GM12878 (cell line): ENCODE measurements at places on chromosomes 7 and 10. TPM values are rescaled to one million over a fixed set of nuclear protein-coding genes. Genes with fewer than 3 reads are reported as not detected.

Gene CFAP70
- polyA plus RNA-seq: 0.37 and 0.38 TPM in 2 replicates

Gene STAMBPL1
- polyA plus RNA-seq: 21.0 and 21.9 TPM in 2 replicates

Gene GSDME
- polyA plus RNA-seq: 245 and 254 TPM in 2 replicates

Gene AKR1C3
- not detected in 2 replicates for polyA plus RNA-seq

Gene JCAD
- polyA plus RNA-seq: not detected in 2 replicates

Gene ARHGEF35
- polyA plus RNA-seq: 5.7 and 6.6 TPM in 2 replicates

Gene HERPUD2
- 12.7 and 13.7 TPM in 2 replicates for polyA plus RNA-seq

Gene TRPV5
- polyA plus RNA-seq: not detected in 2 replicates

Gene MAGI2
- polyA plus RNA-seq: not detected in 2 replicates

Gene AMZ1
- 1.0 and 2.0 TPM in 2 replicates for polyA plus RNA-seq

Gene FAM25A
- polyA plus RNA-seq: not detected in 2 replicates

Gene GIMAP7
- 6.2 and 6.8 TPM in 2 replicates for polyA plus RNA-seq

Gene SLC13A1
- polyA plus RNA-seq: not detected in 2 replicates

Gene MYO1G
- polyA plus RNA-seq: 185 and 196 TPM in 2 replicates

Gene ZNF727
- not detected in 2 replicates for polyA plus RNA-seq

Gene XPNPEP1
- 29.4 and 30.4 TPM in 2 replicates for polyA plus RNA-seq

Gene CFAP69
- 0.84 and 1.2 TPM in 2 replicates for polyA plus RNA-seq

Gene SORBS1
- 0.28 and 0.48 TPM in 2 replicates for polyA plus RNA-seq
